ENCODE measurements at places on chromosomes 5 and 9. TPM values are rescaled to one million over a fixed set of nuclear protein-coding genes. Genes with fewer than 3 reads are reported as not detected.
A peak's percentile ranks its signal among the peaks of the same experiment; 100 is the strongest.

Gene VCP
- 516 TPM for total RNA-seq

Gene PCDHGA6
- 4.2 TPM for total RNA-seq

Gene ZFYVE16
- 19.4 TPM for total RNA-seq

Gene TIMD4
- not detected for total RNA-seq

Gene SLC22A4
- 2.8 TPM for total RNA-seq

Gene FOXE1
- total RNA-seq: 0.28 TPM

Gene TRPM3
- total RNA-seq: not detected

Gene TSSK1B
- under 0.01 TPM for total RNA-seq

Gene TMEFF1
- total RNA-seq: 0.90 TPM

Gene MLANA
- not detected for total RNA-seq

Gene PGM5
- 14.7 TPM for total RNA-seq

Gene PCDHGA2
- total RNA-seq: 3.4 TPM

Gene SPATA31A3
- not detected for total RNA-seq

GRCh38 chr9:135039916-135040645 is 47.4 kb upstream of the OLFM1 start:
- H3K4me1 ChIP-seq: no peaks in the 10 kb centered on the region
- peaks cover 3% of the 10 kb centered on the region for H3K27me3 ChIP-seq
- no peak overlapping the region for H3K4me3 ChIP-seq
- no peak for DNase-seq
- no peaks in the 10 kb centered on the region for H3K36me3 ChIP-seq

GRCh38 chr5:158705901-158706300 is 393.8 kb downstream of the EBF1 start:
- no peak overlapping the region for H3K27ac ChIP-seq
- 0 out of 2 replicates have a peak, but pooled peaks cover 2% of the 10 kb centered on the region for H3K4me1 ChIP-seq
- DNase-seq: no peak
- H3K36me3 ChIP-seq: no peaks in the 10 kb centered on the region
- H3K27me3 ChIP-seq: no peaks in the 10 kb centered on the region

DNA sequence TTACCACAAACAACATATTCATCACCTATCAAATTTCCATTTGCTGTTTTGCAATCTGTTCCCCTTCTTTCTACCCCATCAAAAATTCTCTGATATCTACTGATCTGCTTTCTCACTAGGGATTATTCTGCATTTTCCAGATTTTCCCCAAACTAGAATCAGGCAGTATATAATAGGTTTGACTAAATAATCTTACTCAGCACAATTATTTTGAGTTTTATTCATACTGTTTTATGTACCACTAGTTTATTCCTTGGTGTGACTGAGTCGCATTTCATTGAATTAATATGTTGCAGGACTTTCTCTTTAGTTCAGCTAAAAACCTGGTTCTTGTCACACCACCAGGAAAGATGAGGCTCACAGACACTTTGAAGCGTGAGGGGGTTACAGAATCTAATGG is 131.4 kb downstream of the CYLC2 start:
- no peak overlapping the region for H3K4me3 ChIP-seq
- H3K27me3 ChIP-seq: no peaks in the 10 kb centered on the region
- no peaks in the 10 kb centered on the region for H3K36me3 ChIP-seq
- H3K4me1 ChIP-seq: no peaks in the 10 kb centered on the region
- DNase-seq: no peak
- no peak overlapping the region for H3K27ac ChIP-seq

DNA sequence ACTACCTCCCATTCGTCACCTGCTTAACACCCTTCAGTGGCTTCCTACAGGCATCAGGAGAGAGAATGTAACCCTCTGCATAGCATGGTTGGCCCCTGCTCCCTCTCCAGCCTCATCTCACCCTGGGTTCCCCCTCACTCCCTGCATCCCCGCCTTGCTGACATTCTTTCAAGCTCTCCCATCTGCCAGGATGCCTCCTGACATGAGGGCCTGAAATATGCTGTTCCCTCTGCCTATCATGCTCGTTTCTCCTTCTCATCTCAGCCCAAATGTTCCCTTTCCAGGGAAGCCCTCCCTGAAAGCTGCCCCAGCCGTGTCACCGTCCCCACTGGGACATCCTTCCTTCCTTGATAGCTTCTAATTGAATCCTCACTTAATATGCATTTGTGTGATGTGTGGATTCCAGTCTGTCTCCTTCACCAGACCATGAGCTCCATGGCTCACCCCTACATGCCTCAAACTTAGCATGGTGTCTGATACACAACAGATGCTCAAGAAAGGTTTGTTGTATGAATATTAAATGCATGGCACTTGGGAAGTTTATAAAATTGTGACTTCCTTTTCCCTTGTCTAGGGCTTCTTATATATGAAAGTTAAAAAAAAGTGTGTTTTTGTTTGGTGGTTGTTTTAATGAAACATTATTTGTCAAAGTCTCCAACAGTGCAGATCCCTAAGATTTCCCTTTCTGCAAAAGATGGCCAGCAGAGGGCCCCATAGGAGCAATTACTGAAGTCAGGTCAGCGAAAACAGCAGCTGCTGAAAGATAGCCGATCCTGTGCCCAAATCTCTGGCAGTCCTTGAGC is 7.3 kb upstream of the C5orf58 start:
- H3K27me3 ChIP-seq: no peaks in the 10 kb centered on the region
- no peak overlapping the region for H3K27ac ChIP-seq
- no peaks in the 10 kb centered on the region for H3K4me1 ChIP-seq
- no peaks in the 10 kb centered on the region for H3K36me3 ChIP-seq
- DNase-seq: peak; percentile 39

GRCh38 chr9:93884808-93885207 is 70.3 kb downstream of the BARX1 start:
- H3K27me3 ChIP-seq: no peaks in the 10 kb centered on the region
- H3K36me3 ChIP-seq: no peaks in the 10 kb centered on the region
- H3K4me1 ChIP-seq: no peaks in the 10 kb centered on the region
- no peak overlapping the region for H3K27ac ChIP-seq
- no peak for DNase-seq
- no peak overlapping the region for H3K4me3 ChIP-seq

- no peak for DNase-seq
- H3K4me3 ChIP-seq: no peak overlapping the region
- no peaks in the 10 kb centered on the region for H3K27me3 ChIP-seq
- H3K4me1 ChIP-seq: peaks cover 3% of the 10 kb centered on the region
- H3K36me3 ChIP-seq: no peaks in the 10 kb centered on the region
- no peak overlapping the region for H3K27ac ChIP-seq
Measured at GRCh38 chr5:56330167-56330566, 97.0 kb upstream of the ANKRD55 start.

- H3K36me3 ChIP-seq: no peaks in the 10 kb centered on the region
- H3K4me3 ChIP-seq: no peak overlapping the region
- H3K27ac ChIP-seq: no peak overlapping the region
- H3K27me3 ChIP-seq: peaks cover 22% of the 10 kb centered on the region
- DNase-seq: no peak
Measured at GRCh38 chr9:123318202-123318601, 37.8 kb upstream of the CRB2 start.

DNA sequence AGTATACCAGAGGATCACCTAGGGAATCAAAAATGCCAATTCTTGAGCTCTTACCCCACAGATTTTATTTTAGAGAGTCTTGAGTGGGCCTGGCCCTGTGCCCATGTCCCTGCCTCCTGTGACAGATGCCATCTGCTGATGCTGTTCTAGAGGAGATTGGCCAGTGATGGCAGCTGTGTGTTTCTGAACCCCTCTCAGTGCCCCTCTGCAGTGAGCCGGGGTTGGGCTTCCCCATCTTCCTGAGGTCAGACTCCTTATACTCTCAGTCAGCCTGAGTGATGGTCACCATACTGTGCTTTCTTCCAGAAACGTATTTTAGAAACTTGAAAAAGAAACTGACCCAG is 6.1 kb downstream of the PTCD2 start:
- H3K36me3 ChIP-seq: peaks cover 9% of the 10 kb centered on the region
- H3K27ac ChIP-seq: peak overlapping the region; percentile 75

DNA sequence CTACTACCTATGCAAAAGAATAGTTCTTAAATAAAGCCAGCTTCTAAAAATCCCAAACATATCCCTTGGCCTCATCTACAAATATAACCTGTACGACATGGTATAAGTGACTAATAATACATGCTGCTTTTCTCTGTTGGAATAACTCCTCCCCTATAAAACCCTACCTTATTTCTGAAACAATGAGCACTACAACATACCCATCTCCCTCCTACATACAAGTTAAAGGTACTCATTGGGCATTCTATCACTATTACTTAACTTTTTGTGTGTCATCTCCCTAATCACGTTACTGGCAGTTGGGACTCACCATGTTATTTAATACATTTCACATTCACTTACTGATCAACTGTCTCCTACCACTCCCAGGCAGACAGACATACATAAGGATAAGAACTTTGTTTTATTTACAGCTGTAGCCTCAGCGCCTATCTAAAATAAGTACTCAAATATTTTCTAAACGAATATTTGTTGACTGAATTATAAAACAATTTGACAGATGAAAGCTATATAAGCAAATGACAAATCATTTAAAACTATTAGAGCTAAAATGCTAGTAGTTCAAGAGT is 4.1 kb downstream of the CLK4 start:
- no peak overlapping the region for H3K4me3 ChIP-seq
- no peak overlapping the region for H3K27ac ChIP-seq
- H3K36me3 ChIP-seq: peaks cover 19% of the 10 kb centered on the region
- H3K27me3 ChIP-seq: no peaks in the 10 kb centered on the region

DNA sequence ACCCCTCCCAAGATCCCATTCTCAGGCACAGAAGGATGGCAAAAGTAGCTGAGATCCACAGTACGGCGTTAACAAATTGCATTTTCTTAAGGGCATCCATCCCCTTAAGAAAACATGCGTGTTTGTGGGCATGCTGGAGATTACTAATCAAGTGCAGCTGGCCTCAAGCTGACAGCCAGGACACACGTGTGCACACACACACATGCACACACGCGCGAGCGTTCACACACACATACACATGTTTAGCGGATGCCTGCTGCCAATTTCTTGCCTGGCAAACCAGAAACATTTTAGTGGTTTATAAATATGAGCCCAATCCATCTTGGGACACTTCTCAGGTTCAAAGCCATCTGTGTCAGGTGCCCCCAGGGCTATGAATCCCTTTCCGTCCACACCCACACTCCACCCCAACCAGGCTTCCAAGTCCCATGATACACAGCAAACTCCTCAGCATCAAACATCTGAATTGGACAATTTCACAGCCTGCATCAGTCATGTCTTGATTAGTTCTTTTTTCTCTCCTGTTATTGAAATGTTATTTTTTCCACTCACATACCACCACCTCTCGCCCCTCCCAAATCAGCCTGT is 23.5 kb upstream of the SMIM23 start:
- no peak for DNase-seq
- H3K36me3 ChIP-seq: no peaks in the 10 kb centered on the region
- no peak overlapping the region for H3K27ac ChIP-seq

GRCh38 chr5:65734921-65735320 is 12.9 kb downstream of the NLN start:
- no peak overlapping the region for H3K4me3 ChIP-seq
- peaks cover 2% of the 10 kb centered on the region for H3K4me1 ChIP-seq
- no peak for DNase-seq
- H3K27ac ChIP-seq: no peak overlapping the region

- no peaks in the 10 kb centered on the region for H3K4me1 ChIP-seq
- DNase-seq: peak; percentile 48
- H3K4me3 ChIP-seq: no peak overlapping the region
- peaks cover 4% of the 10 kb centered on the region for H3K27me3 ChIP-seq
Measured at GRCh38 chr5:36374266-36374862, 72.7 kb upstream of the RANBP3L start.

GRCh38 chr5:73644385-73644963 is 18.5 kb downstream of the ARHGEF28 start:
- peaks cover 10% of the 10 kb centered on the region for H3K4me1 ChIP-seq
- H3K27me3 ChIP-seq: no peaks in the 10 kb centered on the region
- no peak overlapping the region for H3K4me3 ChIP-seq
- no peak for DNase-seq
- H3K27ac ChIP-seq: no peak overlapping the region

DNA sequence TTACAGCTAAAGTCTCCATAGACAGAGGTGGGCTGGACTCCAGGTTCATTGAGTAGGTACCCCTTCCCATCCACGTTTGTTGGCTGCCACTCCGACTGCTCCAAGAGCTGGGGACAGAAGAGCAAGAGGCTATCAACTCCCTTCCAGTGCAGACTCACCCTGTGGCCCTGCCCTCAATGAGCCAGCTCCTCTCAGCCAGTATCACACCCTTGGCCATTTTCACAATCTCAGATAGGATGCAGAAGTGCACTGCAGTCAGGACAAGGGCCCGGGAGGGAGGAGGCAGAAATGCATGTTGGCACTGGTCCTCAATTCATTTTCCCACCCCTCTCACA is 6.2 kb downstream of the IRF1 start:
- no peak overlapping the region for H3K27ac ChIP-seq
- peaks cover 58% of the 10 kb centered on the region for H3K36me3 ChIP-seq
- H3K27me3 ChIP-seq: no peaks in the 10 kb centered on the region
- H3K4me3 ChIP-seq: no peak overlapping the region
- peaks cover 13% of the 10 kb centered on the region for H3K4me1 ChIP-seq

DNA sequence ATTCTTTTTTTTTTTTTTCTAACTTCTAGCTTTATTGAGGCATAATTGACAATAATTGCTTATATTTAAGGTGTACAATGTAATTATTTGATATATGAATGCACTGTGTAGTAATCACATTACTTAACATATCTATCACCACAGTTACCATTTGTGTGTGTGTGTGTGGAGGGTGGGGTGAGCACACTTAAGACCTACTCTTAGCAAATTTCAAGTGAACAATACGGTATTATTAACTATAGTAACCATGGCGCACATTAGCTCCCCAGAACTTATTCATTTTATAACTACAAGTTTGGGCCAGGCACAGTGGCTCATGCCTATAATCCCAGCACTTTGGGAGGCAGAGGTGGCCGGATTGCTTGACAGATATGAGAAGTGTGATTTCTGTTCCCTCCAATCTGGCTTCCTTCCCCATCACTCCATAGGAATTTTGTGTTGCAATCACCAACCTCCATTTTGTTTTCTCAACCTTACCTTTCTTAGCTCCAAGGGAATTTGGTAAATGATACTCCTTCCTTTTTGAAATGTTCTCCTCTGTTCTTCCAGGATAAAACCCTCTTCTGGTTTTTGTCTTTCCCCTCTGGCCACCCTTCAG is 14.9 kb downstream of the TXN start:
- H3K27me3 ChIP-seq: no peaks in the 10 kb centered on the region
- H3K27ac ChIP-seq: no peak overlapping the region
- peak; percentile 39 for DNase-seq
- peaks cover 23% of the 10 kb centered on the region for H3K36me3 ChIP-seq
- H3K4me1 ChIP-seq: peaks cover 3% of the 10 kb centered on the region
- no peak overlapping the region for H3K4me3 ChIP-seq
